ENCODE measurements at places on chromosomes 4 and X. TPM values are rescaled to one million over a fixed set of nuclear protein-coding genes. Genes with fewer than 3 reads are reported as not detected.

Gene SSX2B
- not detected for total RNA-seq

Gene PRR32
- total RNA-seq, result not detected

Gene MAGEB3
- not detected for total RNA-seq

Gene GLRA3
- not detected for total RNA-seq

Gene ATP2B3
- not detected for total RNA-seq

Gene BEND4
- total RNA-seq, result 0.10 TPM

Gene FGB
- total RNA-seq, result not detected

DNA sequence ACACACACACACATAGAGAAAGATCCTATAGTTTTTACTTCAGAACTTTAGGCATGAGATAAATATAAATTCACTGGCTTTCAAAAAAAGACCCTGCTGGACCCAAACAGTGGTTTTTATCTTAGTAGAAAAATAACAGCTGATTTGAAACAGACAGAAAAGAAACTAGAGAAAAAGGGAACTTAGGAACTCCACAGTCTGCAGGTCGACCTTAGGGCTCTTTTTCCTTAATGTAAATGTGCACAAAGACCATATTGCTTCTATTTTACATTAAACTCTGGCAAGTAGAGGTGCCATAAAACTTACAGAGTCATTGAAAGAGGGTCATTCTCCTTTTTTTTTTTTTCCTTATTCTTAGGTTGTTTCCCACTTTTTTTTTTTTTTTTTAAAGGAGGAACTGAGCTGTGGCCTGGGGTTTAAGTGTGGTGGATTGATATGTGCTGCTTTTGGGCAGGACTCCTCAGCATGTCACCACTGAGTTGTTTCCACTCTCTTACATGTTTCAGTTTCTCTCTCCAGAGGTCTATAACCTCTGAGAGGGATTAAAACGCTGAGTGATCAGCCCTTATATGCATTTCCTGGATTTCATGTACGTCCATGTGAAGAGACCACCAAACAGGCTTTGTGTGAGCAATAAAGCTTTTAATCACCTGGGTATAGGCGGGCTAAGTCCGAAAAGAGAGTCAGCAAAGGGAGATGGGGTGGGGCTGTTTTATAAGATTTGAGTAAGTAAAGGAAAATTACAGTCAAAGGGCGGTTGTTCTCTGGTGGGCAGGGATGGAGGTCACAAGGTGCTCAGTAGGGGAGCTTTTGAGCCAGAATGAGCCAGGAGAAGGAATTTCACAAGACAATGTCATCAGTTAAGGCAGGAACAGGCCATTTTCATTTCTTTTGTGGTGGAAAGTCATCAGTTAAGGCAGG, 70.8 kb upstream of the PACRGL start:
- H3K27ac ChIP-seq, result no peak overlapping the region
- H3K4me1 ChIP-seq, result no peaks in the 10 kb centered on the region
- no peaks in the 10 kb centered on the region for H3K36me3 ChIP-seq
- no peak overlapping the region for H3K4me3 ChIP-seq

DNA sequence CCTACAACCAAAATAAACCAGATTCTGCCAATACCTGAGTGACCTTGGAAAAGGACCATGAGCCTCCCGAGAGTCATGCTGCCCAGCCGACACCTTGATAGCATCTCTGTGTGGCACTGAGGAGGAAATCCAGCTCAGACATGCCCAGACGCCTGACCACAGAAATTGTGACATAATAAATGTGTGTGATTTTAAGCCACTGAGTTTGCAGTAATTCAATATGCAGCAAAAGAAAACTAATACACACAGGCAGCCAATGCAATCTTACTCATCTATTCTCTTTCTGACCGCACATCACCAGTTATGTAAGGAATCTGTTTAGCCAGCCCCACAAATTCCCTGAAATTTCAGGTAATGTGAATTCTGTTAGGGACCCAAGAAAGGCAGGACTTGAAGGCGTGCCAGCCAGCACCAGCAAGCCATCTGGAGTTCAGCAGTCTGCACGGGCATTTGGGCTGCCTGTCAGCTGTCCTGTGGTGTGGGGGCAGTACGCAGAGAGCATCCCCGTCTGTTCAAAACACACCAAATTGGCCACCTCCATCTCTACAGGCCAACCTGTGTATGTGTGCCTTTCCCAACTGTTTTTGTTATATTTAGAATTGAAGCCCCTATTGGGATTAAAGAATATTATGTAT, 176.4 kb downstream of the NLGN4X start:
- no peak overlapping the region for H3K27ac ChIP-seq
- H3K27me3 ChIP-seq, result no peaks in the 10 kb centered on the region
- no peaks in the 10 kb centered on the region for H3K36me3 ChIP-seq
- no peak overlapping the region for H3K4me3 ChIP-seq
- no peak for DNase-seq

GRCh38 chr4:128951316-128951715, 141.8 kb downstream of the JADE1 start:
- no peak for DNase-seq
- no peak overlapping the region for H3K4me3 ChIP-seq
- H3K4me1 ChIP-seq, result no peaks in the 10 kb centered on the region
- H3K36me3 ChIP-seq, result peaks cover 39% of the 10 kb centered on the region
- H3K27me3 ChIP-seq, result no peaks in the 10 kb centered on the region
- H3K27ac ChIP-seq, result no peak overlapping the region

DNA sequence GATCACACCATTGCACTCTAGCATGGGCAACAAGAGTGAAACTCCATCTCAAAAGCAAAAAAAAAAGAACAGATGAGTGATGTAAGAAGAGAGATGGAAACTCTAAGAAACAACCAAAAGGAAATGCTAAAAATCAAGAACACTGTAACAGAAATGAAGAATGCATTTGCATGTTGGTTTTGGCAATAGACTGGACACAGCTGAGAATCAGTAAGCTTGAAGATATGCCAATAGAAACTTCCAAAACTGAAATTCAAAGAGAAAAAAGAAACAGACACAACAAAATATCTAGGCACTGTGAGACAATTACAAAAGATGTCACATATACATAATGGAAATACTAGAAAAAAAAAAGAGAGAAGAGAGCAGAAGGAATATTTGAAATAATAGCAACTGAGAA, 93.7 kb downstream of the BEND2 start:
- no peaks in the 10 kb centered on the region for H3K36me3 ChIP-seq
- H3K4me3 ChIP-seq, result no peak overlapping the region
- H3K27me3 ChIP-seq, result no peaks in the 10 kb centered on the region
- H3K4me1 ChIP-seq, result no peaks in the 10 kb centered on the region
- H3K27ac ChIP-seq, result no peak overlapping the region
- DNase-seq, result no peak

- H3K36me3 ChIP-seq, result no peaks in the 10 kb centered on the region
- no peak for DNase-seq
- H3K27me3 ChIP-seq, result peaks cover 36% of the 10 kb centered on the region
- H3K27ac ChIP-seq, result no peak overlapping the region
- no peak overlapping the region for H3K4me3 ChIP-seq
- peaks cover 19% of the 10 kb centered on the region for H3K4me1 ChIP-seq
These were observed 4.0 kb downstream of the WFS1 start for GRCh38 chr4:6273661-6273990.

DNA sequence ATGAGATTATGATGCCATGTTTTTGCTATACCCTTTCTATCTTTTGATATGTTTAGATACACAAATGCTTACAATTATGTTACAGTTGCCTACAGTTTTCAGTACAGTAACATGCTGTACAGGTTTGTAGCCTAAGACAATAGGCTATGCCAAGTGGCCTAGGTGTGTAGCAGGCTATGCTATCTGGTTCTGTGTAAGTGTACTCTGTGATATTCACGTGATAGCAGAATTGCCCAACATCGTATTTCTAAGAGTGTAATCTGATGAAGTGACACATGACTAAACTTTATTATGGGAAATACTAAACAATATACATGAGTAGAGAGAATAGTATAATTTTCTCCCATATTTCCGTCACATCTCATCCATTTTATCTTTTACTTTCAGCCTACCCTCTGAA, 97.0 kb downstream of the CLDN22 start:
- peaks cover 2% of the 10 kb centered on the region for H3K27me3 ChIP-seq
- H3K36me3 ChIP-seq, result no peaks in the 10 kb centered on the region
- no peak overlapping the region for H3K4me3 ChIP-seq
- no peak for DNase-seq
- H3K4me1 ChIP-seq, result no peaks in the 10 kb centered on the region

GRCh38 chr4:29277381-29277780, 1442.8 kb upstream of the PCDH7 start:
- H3K27ac ChIP-seq, result no peak overlapping the region
- H3K27me3 ChIP-seq, result no peaks in the 10 kb centered on the region
- H3K4me3 ChIP-seq, result no peak overlapping the region
- H3K4me1 ChIP-seq, result no peaks in the 10 kb centered on the region

- H3K27me3 ChIP-seq, result no peaks in the 10 kb centered on the region
- peaks cover 20% of the 10 kb centered on the region for H3K4me1 ChIP-seq
- peak overlapping the region; percentile 58 for H3K4me3 ChIP-seq
- no peaks in the 10 kb centered on the region for H3K36me3 ChIP-seq
- peak overlapping the region; percentile 59 for H3K27ac ChIP-seq
These were observed 51.8 kb upstream of the ARX start for GRCh38 chrX:25067271-25068172.

- H3K27ac ChIP-seq, result no peak overlapping the region
- no peak for DNase-seq
- H3K27me3 ChIP-seq, result no peaks in the 10 kb centered on the region
- no peaks in the 10 kb centered on the region for H3K36me3 ChIP-seq
- H3K4me1 ChIP-seq, result no peaks in the 10 kb centered on the region
These were observed 354.1 kb downstream of the GRIA2 start for GRCh38 chr4:157574606-157575005.

- peaks cover 10% of the 10 kb centered on the region for H3K27me3 ChIP-seq
- no peak overlapping the region for H3K27ac ChIP-seq
- no peak for DNase-seq
- H3K36me3 ChIP-seq, result no peaks in the 10 kb centered on the region
These were observed 161.5 kb upstream of the SFRP2 start for GRCh38 chr4:153950100-153950979.

DNA sequence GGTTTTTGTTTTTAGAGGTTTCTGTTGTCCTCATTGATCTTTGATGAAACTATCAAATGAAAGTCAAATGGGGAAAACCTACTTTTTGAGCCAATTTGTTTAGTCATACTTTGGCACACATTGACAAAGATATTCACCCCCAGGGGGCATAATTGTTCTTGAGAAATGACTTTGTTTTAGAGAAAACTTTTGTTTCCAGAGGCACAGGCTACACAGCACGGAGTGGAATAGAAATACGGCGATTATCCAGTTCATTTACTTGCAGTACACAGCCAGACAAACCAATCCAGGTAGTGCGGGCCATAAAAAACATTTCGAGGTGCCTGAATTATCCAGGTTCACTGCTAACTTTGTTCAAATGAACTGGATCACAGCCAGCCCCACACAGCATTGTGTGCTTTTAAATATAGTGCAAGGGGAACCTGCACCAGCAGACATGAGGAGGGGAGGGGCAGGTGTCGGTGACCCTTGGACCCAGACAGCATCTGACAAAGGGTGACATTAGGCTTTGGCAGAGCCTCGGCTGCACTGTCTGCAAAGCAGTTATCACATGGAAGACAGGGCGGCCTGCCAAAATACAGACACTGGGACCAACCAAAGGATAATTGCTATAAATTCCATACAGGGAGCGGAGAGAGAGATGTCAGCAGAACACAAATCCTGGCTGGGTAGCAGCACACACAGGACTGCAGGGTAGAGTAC, 179.6 kb upstream of the NOCT start:
- no peak overlapping the region for H3K27ac ChIP-seq
- H3K4me1 ChIP-seq, result no peaks in the 10 kb centered on the region
- no peak for DNase-seq
- H3K27me3 ChIP-seq, result peaks cover 5% of the 10 kb centered on the region

Data from activated CD4-positive, alpha-beta memory T cell treated with anti-CD3 and anti-CD28 coated beads, Interleukin-2, amount 10 ng/mL, durations not matched to agents 7 days and 5 days (primary cell).